ENCODE measurements at places on chromosomes 7 and 10.
A peak's percentile ranks its signal among the peaks of the same experiment; 100 is the strongest.

DNA sequence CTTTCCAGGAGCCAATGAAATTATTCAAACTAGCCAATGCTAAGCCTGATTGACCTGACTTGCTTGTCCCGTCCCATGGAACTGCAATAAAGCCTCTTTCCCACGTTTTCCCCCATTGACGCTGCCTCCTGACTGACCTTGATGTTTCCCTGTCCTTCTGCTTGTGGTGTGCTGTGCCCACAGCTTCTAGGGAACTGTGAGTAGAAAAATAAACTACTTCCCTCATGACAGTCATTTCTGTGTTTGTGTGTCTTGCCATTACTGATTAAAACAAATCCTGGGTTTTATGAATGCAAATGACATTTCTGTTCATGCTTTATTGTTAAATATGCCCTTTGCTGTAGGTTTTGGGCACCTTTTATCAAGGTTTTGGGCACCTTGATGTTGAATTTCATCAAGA, 91.3 kb upstream of the ABI1 start:
- no peak for DNase-seq

DNA sequence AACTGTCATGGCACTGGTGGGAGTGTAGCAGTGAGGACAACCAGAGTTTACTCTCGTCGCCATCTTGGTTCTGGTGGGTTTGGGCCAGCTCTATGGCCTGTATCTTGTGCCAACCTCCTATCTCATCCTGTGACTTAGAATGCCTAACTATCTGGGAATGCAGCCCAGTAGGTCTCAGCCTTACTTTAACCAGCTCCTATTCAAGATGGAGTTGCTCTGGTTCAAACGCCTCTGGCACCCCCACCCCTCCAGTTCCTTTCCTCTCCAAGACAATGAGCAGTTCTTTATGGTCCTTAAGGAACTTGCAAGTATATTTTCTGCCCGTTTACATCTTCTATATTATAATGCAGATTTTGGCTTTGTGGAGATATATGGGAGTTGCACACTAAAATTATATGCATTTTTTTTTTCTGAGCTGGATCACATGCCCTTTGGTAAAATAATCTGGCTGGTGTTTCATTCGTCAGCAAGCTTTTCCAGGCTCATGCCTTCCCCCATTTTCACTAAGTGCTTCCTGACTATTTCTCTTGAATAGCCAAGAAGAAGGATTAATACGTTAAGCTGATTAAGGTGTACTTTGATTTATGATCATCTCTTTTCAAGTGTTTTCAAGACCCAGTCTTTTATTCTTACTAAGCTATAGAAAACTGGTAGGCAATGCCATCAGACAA, 11.2 kb upstream of the WIPF3 start:
- no peak for DNase-seq

GRCh38 chr7:151744656-151745638, 132.0 kb downstream of the PRKAG2 start:
- peak; percentile 69 for DNase-seq

DNA sequence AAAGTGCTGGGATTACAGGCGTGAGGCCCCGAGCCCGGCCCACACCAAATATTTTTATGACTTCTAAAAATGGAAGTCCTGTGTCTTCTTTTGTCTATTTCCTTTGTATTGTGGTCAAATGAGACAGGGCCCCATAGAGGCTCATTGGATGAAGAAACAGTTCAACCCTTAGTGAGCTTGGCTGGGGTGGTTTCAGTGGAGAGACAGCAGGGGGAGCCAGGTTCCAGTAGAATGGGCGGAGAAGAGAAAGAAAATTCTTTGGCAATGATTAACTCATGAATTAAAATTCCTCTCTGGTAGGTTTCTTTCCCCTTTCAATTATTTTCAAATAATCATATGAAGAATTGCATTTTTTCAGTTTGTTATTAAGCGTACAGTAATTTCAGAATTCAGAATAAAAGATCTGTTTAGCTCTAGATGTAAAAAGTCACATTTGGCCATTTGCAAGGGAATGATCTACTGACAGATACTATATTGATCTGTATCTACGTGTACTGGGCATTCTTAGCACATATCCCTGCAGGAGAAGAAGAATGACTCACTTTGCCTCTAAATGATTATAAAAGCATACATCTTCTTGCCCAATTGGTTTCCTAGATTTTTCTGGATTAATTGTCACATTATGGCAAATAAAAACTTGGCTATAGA, 43.2 kb downstream of the PNLIPRP3 start:
- no peak for DNase-seq

DNA sequence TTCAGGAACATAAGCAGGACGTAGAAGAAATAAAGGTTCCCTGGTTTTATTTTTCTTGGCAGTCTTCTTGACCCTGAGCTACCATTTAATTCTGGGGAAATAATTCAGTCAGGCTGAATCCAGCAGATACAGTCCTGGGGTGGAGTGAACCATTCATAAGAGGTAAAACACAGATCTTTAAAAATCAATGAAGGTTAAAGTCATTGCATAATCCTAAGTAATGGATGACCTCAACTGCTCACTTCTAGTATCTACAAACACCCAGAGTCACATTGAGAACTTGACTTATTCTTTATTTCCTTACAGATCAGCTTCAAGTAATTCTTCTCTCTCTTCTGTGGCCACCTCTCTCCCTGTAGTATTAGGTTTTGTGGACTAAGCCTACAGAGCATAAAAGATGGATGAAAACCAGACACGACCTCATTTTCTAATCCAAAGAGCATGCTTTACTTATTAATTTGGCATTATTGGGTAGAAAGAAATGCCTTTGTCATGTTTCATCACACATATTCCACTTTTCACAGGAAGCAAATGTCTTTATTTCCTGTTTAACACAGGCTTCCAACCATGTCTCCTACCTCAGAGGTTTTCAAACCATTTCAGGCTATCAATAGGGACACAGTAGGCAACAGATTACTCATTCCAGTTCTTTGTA, 182.3 kb upstream of the IMMP2L start:
- no peak for DNase-seq

- DNase-seq = no peak
These were observed 46.7 kb upstream of the PLCE1 start for GRCh38 chr10:93947055-93947454.

- no peak for DNase-seq
These were observed 24.9 kb upstream of the STK17A start for GRCh38 chr7:43557831-43558495.

GRCh38 chr7:101933688-101934121, 116.3 kb downstream of the CUX1 start:
- no peak for DNase-seq

DNA sequence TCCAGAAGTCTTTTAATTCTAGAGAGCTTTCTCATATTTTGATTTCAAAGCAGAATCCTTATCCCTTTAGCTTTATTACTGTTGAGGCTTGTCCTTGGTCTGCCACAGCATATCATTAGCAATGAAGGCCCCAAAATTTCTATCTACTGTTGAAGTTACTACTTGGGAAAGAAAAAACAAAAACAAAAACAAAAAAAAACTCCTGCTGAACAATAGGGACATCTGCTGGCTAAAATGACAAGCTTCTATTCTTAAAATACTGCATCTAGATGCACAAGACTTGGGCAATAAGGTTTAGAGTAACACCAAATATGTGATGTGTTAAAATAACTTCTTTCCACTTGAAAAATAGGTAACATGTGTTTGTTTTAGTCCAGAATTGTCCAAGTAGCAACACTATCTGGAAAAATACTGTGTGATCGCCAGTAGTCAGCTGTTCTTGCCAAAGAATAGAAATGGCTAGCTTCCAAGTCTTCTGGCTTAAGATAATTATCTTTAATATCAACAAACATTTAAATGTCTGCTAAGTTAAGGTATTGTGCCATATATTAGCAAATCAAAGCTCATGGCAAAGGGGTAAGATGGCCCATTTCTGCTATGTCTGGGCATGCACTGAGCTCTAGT, 3.8 kb upstream of the DMTF1 start:
- no peak for DNase-seq

- no peak for DNase-seq
These were observed 71.1 kb upstream of the ADGRA1 start for GRCh38 chr10:133016493-133017202.

DNA sequence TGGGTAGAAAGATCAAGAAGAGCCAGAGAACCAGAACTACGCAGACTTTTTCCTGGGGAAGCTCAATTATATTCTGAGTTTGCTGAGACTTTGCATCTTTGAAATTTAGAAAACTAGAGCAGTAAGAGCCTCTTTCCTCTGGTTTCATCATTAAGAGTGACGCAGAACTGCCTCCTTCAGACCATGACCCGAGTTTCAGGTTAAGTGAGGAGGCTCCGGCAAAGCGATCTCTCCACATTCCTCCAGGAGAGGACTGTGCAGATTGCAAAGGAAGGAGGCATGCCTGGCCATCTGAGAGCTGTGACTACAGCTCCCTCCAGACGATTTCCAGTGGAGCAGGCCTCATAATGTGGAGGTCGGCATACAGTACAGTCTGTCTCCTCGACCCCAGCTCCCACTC, 115.8 kb upstream of the LANCL2 start:
- no peak for DNase-seq

DNA sequence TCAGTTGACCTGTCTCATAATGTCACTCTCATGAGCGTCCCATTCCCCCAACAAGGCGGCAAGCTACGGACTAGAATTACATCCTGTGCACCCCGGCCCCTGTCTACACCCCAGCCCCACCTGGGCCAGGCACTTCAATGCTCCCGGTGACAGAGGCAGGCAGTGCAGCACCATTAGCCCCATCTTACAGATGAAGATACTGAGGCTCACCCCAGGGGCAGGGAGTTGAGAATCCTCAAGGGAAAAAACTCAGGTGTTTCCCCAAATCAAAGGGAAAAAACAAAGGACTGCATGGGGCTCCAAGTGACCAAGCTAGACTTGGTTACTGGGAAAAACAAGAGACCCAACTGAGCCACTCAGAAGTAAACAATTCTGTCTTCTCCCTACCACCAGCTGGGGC, 4.5 kb downstream of the DLG5 start:
- no peak for DNase-seq

DNA sequence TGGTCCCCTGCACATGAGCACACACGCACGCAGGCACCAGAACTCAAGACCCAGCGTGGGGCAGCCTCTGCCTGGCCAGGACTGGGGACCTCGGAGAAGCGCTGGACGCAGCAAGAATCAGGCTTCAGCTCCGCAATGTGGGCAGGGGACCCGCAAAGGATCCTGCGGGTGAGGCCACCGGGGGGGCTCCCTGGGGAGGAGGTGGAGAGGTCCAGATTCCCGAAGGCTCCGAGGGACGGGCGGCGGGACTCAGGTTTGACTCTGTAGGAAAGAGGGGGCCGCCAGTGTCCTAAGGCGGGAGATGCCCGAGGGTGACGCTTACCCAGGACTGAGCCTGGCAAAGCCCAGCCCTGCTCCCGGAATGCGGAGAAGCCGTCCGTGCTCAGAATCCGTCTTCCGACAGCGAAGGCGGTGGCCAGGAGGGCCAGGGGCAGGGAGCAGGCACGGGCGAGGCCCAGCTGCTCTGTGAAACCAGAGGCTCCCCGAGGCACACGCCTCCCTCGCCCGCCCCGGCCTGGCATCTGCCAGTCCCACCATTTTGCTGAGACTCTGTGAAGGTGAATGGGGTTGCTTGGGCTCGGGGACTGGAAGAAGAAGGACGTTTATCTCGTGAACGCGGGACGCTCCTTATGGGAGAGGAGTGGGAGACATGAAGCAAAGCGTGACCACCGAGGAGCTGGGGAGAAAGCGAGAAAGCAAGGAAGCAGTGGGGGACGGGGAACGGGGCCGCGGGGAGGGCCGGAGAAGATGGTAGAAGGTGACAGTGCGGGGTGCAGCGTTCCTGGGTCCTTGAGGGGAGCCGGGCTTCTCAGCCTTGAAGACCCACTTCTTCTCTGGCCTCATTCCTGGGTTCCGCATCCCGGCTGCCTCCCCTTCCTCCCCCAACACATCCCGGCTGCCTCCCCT, 489.2 kb downstream of the PTPRN2 start:
- no peak for DNase-seq

DNA sequence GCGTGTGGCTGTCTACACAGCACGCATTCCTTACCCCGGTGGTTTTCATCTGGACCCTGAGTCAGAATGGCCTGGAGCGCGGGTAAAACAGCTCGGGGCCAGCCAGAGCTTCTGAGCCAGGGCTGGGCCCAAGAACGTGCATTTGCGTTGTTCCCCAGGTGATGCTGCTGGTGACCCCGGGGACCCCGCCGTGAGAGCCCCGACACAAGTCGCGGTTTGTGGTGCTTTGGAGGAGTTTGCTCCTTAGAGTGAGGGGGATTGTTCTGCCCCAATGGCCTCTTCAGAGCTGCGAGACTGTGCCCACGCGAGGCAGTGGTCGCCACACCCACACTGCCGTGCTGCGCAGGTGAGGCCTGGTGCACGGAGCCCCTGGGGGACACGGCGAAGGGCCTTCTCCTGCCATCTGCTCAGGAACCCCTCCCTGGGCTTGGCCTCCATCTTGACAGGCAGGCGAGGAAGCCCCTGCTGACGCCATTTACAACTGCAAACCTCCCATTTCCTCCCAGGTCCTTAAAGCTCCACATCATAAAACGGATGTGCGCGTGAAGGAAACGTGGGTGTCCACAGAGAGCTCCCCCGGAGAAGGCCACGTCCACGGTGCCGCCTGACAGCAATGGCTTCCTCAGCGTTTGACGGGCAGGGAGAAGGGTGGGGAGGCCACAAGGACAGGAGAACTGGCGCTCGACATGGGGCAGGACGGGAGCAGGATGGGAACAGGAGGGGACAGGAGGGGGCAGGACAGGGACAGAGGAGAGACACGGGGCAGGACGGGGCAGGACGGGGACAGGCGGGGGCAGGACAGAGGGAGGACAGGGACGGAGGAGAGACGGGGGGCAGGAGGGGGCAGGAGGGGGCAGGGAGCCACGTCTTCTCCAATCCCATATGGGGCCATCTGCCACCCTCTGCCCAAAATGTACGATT, 477.2 kb downstream of the DNAJB6 start:
- no peak for DNase-seq

DNA sequence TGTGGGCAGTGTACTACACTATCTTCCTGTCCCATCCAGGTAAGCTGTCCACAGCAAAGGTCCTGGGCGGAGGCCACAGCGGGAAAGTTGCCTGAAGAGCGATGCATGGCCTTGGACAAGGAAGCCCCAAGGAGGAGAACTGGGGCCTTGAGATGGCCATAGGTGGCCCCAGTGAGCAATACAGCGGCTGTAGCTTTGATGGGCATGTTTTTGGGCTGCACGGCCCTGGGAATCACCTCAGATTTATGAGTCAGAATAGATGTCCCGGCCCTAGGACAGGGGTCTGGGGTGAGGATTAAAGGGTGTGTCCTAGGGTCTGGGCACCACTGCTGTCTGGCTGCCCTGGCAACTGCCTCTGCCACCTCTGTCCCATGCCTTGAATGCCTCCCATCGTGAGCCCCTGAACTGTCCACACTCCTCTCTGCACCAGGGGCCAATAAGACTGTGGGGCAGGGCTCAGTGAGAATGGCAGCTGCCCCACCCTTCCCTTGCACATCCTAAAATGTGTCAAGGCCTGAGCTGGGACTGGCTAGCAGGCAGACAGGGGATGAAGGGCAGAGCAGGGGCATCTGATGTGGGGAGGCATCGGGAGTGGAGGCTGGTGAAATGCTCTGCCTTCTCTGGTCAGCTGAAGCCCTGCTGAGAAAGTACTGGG, 9.4 kb upstream of the IRF5 start:
- no peak for DNase-seq

DNA sequence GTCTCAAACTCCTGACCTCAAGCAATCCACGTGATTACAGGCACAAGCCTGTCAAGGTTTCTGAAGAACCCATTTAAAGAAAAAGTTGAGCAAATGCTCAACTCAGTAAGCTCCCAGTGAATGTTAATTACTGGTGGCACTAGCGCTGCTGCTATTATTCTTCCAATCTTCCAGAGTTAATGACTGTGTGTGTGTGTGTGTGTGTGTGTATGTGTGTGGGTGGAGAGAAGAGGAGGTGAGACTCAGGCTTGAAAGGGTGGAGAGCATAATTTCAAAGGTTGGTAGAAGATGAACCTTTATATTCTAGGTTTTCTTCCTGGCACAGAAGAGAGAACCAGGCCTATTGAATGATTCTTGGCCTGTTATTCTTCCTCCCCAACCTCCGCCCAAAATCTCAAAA, 11.6 kb upstream of the NPVF start:
- DNase-seq = no peak
